ENCODE measurements at places on chromosomes 3 and 15.

DNA sequence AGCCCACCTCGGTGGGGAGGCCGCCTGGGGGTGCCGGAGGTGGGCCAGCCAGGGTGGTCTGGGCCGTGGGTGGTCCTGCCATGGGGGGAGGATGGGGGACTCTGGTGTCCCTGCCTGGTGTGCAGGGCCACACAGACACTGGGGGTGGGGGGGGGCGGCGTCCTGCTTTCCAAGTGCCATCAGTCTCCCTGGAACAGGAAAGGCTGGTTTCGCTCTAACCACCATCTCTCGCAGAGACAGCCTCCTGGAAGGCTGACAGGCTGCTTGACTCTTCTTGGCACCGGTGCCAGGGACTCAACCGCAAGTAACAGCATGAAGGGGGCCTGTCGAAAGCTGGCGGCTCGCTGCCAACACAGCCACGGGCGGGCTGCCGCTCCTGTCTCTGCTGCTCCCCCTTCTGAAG is 40.3 kb downstream of the RGMA start:
- no peak for DNase-seq

DNA sequence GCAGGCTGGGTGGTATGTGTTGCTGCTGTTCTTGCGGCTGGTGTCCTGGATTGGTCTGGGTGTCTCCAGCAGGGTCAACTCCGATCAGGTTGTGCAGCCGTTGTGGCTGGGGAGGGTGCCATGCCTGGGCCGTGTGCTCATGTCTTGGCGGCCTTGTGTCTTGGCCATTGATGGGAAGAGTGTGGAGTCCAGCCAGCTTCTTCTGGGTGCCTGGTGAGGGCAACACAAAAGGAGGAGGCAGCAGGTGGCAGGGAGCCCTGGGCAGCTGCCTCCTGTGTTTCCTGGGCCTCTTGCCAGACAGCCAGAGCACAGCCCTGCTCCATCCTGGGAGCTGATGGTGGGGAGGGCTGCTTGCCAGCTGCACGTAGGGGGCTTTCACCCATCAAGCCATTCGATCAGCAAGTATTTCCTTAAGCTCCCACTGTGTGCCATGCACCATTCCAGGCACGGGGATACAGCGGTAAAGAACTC is 4.3 kb downstream of the CHAC1 start:
- DNase-seq: no peak

DNA sequence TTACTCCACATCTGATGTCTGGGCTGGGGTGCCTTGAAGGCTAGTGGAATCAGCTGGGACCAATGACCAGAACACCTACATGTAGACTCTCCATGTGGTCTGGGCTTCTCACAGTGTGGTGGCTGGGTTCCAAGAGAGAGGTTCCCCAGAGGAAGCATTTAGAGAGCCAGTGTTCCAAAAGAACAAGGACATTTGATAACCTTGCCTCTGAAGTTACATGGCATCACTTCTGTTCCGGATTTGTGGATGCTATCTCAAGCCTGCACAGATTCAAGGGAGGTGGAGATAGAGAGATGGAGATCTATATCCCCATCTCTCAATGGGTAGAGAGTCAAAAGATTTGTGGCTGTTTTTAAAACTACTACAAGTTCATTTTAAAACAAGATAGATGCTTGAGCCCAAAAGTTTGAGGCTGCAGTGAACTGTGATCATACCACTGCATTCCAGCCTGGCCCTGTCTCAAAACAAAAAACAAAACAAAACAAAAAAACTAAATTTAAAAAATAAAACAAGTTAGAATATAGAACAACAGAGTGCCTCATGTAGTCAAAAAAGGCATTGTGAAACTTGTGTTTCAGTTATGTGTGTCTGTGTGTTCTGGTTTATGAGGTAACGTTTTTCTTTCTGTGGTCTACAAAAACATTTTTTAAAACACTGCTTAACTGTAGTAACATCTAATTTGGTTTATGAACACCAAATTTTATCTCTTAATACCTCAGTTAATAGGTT is 44.8 kb downstream of the PDE8A start:
- no peak for DNase-seq

DNA sequence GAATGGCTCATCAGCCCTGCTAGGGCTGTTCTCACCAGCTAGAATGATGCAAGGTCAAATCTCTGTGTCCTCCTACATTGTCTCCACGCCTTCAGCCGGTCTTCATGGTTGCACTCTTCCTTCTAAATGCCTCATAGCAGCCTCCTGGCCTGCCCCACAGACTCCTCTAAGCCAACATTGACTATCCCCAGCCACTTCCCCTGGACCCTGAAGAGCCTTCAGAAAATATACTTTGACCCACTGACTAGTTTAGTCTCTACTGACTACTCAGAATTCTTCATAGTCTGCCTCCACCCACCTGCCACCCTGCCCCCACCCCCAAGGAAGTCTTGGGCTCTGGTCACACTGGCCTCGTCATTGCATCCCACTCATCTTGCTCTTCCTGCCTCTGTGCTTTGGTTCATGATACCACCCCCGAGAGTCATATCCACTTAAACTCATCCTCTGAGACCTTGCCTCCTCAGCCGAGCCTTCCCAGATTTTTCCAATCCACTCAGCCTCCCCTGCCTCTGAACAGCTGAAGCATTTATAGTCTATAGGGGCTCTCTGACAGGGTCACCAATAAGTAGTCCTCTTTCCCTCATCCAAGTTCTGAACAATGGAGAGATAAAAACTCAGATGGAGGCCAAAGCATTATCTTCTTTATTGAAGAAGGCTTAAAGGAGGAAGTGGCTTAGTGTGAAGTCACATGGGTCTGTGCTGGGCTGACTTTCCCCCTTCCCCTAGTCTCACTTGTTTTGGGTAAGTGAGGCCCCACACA is 9.5 kb upstream of the DOCK3 start:
- DNase-seq: no peak

DNA sequence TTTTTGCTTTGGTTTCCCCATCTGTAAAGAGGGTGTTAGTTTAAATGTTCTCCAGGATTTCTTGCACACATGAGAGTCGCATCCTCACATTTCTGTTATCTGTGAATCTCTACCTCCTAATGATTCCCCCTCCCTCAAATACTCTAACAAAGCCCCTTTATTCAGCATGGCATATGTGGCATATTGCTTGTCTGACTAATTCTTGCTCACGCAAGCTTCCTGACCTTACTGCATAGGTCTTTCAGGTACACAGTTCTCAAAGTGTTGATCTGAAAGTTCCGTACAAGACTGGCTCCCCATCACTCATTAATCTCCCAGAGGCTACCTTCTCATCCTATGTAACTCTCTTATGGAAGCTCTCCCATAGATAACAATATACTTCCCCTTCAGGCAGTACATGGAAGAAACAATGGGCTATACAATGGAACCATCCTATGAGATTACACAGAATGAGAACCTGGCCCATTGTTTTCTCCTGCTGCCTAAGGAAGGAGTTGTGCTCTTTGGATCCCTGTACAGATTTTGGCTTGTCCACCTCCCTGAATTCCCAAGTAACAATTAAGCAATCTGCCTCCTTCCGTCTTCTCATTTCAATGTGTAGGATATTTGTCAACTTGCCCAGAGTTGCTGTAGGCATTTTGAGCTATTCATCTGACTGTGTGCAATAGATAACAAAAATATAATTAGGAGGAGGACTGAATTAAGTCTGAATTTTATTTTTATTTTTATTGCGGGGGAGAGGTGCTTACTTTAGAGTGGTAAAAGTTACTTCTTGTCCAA is 51.0 kb downstream of the PPARG start:
- no peak for DNase-seq

DNA sequence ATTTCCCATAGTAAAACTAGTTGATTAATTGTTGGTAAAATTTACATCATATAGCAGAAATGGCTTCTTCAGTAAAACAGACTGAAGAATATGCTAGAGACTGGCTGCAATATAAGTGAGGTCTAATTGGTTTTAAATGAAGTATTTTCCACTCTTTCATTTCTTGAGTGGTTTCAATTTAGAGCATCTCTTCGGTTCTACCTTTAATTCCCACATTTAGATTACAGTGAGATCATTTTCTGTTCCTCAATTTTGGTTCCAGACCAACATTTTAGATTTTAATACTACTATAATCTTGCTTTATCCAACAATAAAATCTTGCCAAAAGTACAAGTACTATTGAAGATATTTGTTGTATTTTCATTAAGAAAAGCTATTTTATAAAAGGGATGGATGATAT is 1.0 kb upstream of the LRCH3 start:
- no peak for DNase-seq

DNA sequence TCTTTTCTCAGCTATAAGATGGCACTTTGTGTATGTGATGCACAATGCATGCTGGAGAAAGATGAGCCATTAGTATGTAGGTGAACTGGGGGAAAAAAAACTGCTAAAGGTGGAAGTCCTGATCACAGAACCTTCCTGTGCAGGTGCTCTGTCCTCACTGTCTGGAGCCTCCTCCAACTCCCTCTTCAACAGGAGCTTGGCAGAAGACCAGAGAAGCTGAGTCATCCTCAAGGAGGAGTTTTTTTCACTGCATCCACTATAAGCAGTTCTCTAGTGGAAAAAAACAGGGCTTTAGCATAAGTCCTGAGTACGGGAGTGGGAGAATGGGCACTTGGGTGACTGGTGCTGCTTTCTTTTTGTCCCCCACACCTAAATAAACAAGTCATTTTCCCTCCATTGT is 168.4 kb upstream of the CADPS start:
- DNase-seq: no peak

All from stimulated activated CD4-positive, alpha-beta T cell treated with anti-CD3 and anti-CD28 coated beads, Interleukin-1b, Interleukin-23, amount 100 ng/mL, for 1 hour (primary cell).